T follicular helper cell (primary cell): ENCODE measurements at places on chromosomes 2 and 18.

GRCh38 chr2:49278561-49278960, 124.2 kb upstream of the FSHR start:
- DNase-seq = no peak

DNA sequence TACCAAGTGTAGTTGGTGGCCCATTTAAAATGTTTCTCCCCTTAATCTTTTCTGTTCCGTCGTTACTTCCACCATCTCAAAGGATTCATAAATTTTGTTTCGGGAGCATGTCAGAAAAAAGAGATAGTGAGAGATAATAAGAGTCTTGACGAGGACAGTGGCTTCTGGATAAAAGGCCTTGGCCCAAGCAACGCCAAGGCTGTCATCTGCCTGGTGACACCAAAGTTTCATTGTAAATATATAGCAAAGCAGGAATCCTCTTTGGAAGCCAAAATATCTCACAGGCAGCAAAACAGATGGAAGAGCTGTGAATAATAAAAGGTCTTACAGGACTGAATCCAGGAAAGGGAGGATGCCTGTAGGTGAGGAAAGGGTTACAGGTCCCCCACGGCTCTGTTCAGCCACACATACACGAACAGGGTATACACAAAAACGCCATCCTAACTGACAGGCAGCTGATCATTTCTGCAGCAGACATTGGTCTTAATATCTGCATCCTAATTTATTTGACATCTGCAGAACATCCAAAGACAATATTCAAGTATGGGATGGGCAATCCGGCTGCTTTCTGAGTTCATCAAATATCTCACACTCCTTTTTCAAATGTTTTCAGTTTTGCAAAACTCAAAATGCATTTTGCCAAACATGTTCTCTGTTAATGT, 382.8 kb downstream of the OSR1 start:
- DNase-seq = no peak

GRCh38 chr2:23456881-23457760, 72.1 kb downstream of the KLHL29 start:
- no peak for DNase-seq

DNA sequence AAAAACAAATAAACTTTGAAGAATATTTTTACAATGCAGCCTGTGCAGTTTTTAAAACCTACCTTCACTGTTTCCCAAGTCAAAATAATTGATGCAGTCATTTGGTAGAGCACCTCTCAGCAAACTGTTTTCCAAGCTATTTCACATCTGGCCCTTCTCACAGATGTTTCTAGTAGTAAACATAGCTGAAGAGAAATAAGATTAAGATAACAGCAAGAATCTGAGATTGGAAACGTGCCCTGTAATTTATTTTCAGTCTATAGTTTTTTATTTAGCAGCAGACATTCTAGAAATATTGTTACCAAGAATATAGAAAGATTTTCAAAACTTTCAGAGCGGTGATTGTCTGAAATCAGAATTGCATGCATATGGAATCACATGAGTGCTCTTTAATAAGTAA, 440.2 kb downstream of the TRIB2 start:
- DNase-seq = no peak

DNA sequence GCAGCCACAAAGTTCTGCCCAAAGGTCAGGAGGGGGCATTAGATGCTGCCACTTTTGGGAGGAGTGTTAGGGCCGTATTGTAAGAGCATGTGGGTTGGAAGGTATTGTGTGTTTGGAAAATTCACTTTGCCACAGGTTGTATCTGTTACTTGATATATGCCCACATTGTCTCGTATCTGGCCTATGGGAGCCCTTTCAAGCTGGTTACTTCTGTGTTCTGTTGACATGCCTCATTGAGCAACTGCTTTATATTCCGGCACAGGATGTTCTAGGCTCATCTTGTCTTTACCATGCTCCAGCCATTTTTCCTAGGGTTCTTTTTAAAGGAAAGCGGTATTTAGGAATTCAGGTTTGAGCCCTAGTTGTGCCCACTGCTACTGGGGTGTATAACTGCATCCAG, 6.0 kb downstream of the ADNP2 start:
- no peak for DNase-seq

- DNase-seq = no peak
These were observed 47.8 kb downstream of the PHLPP1 start for GRCh38 chr18:62763101-62763521.

- DNase-seq = no peak
These were observed 31.5 kb upstream of the SMAD7 start for GRCh38 chr18:48982266-48982665.

DNA sequence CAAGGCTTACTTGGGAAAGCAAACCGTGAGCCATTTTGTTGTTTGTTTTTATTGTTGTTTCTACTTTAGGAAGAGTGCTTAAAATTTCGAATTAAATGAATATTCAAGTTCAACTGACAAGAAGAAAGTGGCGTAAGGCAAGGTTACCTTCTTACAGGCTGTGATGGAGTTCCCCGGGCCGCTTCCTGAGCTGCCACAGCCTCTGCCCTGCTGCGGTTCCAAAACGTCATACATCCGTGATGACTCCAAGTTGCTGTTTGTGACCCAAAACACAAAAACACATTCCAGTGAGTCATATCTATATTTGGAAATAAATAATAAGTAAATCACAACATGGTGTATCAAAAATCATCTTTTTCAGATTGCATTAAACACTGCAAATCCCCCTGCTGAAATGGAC, 49.7 kb downstream of the SPHKAP start:
- DNase-seq = no peak

DNA sequence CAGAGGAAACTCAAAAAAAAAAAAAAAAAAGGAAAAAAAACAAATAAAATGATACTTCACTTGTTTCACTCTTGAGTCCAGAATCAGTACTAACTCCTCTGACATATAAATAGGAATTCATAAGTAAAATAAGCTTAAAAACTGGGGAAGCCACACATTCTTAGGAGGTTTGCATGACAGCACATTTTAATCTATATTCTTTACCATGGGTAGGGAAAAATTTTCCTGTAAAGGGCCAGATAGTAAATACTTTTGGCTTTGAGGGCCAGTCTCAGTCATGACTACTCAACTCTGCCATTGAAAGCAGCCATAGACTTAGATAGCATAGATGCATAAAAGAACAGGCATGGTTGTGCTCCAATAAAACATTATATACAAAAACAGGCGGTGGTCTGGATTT, 145.2 kb downstream of the BCL11A start:
- DNase-seq = no peak

GRCh38 chr2:46873604-46874068, 42.0 kb downstream of the MCFD2 start:
- DNase-seq = no peak

DNA sequence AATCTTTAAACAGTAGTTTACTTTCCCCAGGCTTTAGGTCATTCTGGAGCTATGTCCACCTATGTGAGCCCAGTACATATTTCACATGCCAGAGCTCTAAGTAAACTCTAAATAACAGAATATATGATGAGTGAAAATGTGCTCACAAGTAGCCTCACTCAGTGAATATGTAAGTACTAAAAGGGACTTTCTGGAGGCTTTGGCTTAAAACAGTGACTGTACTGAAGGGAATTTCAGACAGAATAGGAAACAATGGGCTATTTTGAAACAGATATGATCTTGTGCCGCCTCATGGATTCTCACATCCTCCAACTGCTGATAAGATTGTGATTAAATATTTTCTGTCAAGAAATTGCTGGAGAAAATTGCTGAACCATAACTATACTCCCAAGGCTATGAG, 747.9 kb downstream of the SOCS6 start:
- no peak for DNase-seq

DNA sequence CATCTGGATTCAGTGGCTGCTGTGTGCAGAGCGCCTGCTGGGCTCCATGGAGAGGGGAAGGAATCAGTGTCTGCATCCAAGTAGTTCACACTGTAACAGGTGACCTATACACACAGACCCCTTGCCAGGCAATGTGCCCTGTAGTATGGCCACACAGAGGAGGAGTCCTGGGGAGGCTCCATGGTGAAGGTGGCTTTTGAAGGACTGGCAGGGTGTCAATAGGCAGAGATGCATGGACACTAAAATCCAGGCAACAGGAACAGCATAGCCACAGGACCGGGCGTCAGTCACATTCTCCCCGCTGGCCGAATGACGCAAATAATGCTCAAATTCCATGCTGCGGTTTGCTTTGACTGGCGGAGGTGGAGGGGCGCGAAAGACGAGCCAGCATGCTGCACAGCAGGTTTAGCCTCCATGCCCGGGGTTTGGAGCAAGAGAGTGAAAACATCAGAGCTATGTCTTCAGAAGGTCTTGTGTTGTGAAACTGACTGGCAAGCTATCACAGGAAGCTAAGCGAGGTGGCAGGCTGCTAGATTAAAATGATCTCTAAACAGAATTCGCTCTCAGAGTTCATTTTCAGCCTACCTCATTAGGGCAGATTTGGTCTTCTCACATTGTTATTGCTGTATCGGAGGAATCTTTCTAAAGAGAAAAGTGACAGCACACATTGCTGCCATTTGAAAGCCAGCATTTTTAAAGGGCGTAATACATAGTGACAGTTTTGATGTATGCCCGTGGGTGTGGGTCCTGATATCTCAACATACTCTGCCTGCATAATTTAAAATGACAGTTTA, 1.2 kb upstream of the CHMP1B start:
- peak; percentile 62 for DNase-seq

DNA sequence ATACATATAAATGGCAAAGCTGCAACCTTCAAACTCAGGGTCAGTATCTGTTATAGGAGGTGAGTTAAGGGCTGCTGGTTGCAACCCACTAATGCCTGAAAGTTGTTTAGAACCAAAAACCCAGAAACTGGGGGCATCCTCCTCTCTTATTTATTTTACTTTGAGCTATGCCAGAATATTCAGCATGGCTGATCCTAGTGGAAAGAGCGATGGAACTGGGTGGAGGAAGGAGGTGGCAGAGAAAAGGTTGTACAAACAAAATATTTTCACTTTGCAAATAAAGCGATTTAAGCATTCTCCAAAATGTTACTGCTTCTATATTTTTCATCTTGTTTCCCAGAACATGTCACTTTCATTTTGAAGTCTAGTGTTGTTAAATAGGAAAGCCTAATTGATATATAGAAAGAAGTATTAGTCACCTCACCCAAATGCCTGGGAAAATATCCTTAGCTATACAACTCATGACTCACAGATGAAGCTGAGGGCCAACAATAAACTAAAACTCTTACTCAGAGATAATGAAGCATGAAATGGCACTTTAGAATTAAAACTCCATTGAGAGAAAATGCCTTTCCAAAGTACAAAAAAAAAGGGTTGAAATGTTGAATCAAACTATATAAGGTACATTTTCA, 251.4 kb upstream of the UBE2E3 start:
- no peak for DNase-seq

- DNase-seq = no peak
These were observed 2109.8 kb upstream of the CELF4 start for GRCh38 chr18:39675368-39675767.

DNA sequence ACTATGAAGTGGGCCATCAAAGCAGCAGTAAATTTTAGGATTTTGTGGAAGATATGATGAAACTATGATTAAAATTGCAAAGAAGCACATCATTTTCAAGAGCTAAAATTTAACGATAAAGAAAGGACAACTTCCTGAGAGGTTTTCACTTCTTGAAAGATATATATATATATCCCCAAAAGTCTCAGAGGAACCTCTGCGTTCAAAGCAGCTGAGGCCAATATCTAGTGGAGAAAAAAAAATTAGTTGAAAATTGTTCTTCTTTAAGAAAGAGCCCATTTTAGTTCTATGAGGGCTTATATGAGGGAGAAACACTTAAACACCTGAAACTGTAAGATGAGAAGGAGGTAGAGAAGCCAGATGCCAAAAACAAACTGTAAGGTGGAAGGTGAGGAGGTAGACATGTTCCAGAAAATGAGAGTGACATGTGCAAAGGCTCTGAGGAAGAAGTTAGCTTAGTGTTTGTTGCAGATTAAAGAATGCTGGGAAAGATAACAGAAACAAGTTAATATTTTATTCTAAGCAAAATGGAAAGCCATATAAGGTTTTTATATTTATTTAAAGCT, 72.9 kb upstream of the VRK2 start:
- DNase-seq = no peak

DNA sequence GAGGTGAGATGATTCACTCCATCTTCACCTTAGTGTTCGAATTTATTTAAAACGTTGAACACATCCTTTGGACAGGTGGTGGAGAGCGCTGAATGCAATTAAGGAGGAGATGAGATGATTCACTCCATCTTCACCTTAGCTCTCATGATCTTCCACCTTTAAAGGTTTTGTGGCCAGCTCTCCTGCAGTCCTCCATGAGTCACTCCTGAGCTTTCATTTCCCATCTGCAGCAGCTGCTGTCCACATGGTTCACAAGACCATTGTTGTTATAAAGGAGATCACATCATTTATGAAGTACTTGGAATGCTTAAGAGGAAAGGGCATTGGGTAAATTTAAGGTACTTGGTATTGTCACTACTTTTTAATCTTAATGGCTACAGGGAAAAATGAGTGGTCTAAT, 298.5 kb downstream of the PAX3 start:
- DNase-seq = no peak

DNA sequence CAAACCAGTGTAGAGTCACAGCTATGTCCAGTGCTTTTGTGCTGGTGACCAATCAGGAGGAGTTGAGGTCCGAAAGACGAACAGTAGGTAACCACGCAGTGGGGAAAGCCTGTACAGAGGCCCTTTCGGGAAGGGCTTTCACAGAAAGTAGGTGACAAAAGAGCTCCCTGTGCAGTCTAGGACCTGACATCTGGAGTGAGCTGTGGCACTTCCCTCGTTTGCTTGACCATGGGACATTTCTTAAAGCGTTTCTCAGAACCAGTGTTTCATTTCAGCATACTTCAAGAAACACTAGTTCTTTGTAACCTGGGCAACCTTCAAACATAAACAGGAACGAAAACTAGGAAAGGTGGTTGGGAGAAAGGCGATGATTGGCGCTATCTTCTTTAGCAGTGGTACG, 55.7 kb upstream of the ITM2C start:
- no peak for DNase-seq

DNA sequence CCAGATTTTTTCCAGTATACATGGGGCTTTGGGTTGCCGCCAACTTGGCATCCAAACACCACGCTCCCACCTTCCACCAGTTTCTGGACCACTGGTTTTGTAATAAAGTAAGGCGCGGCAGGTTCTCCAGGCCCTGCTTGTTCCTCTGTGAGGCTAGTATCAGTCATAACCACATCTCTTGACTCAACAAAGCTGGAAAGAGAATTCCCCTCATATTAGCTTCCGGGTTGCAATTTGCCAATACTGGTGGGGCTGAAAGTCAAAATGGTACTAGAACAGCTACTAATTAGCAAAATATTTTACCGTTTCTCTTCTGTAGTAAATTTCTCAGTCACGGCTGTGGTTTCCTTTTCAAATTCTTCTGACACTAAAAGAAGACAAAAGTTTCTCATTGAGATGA, 25.0 kb downstream of the TTN start:
- no peak for DNase-seq

DNA sequence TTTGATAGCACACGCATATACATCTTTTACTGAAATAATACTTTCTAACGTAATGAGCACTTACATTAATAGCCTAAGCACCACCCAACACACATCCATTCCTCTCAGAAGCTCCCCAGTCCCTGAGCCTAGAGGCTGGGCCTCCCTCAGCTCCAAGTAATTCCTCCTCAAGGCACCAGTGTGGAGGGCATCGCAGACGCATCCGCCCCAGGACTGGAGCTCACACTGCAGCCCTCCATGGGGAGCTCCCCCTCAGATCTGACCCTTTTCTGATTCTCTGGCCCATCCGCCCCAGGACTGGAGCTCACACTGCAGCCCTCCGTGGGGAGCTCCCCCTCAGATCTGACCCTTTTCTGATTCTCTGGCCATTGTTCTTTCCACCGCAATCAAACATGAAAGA, 60.4 kb upstream of the SNTG2 start:
- DNase-seq = no peak
